ENCODE measurements at places on chromosomes 16 and 17.

GRCh38 chr17:63178530-63178929, 212.5 kb downstream of the TANC2 start:
- no peak for DNase-seq
- no peaks in the 10 kb centered on the region for H3K27me3 ChIP-seq
- no peak overlapping the region for H3K4me3 ChIP-seq
- H3K27ac ChIP-seq = no peak overlapping the region
- H3K4me1 ChIP-seq = no peaks in the 10 kb centered on the region

DNA sequence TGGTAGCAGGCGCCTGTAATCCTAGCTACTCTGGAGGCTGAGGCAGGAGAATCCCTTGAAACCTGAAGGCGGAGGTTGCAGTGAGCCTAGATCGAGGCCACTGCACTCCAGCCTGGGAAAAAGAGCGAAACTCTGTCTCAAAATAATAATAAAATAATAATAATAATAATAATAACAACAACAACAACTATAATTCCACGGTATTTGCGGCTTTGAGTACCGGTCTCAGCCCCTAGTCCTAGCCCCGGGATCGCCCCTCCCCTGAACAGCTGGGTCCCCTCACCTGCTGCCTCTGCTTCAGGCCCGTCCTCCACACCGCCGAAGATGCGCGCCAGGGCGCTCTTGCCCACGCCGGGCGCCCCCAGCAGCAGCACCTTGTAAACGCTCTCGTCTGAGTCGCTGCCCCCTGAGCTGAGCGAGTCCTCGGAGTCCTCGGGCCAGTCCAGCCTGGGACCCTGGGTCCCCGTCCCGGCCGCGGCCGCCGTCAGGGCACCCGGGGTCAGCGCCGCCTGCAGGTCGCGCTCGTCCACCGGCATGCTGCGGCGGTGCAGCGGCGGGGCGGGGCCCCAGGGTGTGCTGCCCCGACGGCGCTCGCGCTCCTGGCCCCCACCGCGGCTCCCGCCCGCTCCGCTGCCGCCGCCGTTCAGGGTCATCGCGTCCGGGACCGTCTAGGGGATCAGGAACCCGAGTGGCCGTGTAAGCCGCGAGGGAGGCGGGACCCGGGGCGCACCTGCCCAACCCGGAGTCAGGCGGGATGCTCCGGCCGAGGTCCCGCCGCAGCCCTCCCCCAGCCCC, 611 bp downstream of the RRAD start:
- H3K27me3 ChIP-seq = no peaks in the 10 kb centered on the region
- H3K27ac ChIP-seq = peak overlapping the region; percentile 82
- peaks cover 4% of the 10 kb centered on the region for H3K4me1 ChIP-seq
- H3K36me3 ChIP-seq = no peaks in the 10 kb centered on the region
- no peak for DNase-seq
- peak overlapping the region; percentile 51 for H3K4me3 ChIP-seq

- no peak overlapping the region for H3K27ac ChIP-seq
- no peaks in the 10 kb centered on the region for H3K27me3 ChIP-seq
- DNase-seq = no peak
- no peak overlapping the region for H3K4me3 ChIP-seq
- no peaks in the 10 kb centered on the region for H3K36me3 ChIP-seq
- H3K4me1 ChIP-seq = no peaks in the 10 kb centered on the region
Measured at GRCh38 chr16:70370924-70371323, 24.2 kb downstream of the DDX19A start.

- DNase-seq = no peak
- no peak overlapping the region for H3K4me3 ChIP-seq
- H3K27ac ChIP-seq = no peak overlapping the region
- no peaks in the 10 kb centered on the region for H3K4me1 ChIP-seq
- H3K27me3 ChIP-seq = no peaks in the 10 kb centered on the region
- no peaks in the 10 kb centered on the region for H3K36me3 ChIP-seq
Measured at GRCh38 chr16:84496991-84497390, 7.5 kb downstream of the MEAK7 start.
